Activated naive CD4-positive, alpha-beta T cell treated with anti-CD3 and anti-CD28 coated beads, Interleukin-2, amount 50 U/mL, for 16 hours (primary cell): ENCODE measurements at places on chromosomes 1 and 21.

DNA sequence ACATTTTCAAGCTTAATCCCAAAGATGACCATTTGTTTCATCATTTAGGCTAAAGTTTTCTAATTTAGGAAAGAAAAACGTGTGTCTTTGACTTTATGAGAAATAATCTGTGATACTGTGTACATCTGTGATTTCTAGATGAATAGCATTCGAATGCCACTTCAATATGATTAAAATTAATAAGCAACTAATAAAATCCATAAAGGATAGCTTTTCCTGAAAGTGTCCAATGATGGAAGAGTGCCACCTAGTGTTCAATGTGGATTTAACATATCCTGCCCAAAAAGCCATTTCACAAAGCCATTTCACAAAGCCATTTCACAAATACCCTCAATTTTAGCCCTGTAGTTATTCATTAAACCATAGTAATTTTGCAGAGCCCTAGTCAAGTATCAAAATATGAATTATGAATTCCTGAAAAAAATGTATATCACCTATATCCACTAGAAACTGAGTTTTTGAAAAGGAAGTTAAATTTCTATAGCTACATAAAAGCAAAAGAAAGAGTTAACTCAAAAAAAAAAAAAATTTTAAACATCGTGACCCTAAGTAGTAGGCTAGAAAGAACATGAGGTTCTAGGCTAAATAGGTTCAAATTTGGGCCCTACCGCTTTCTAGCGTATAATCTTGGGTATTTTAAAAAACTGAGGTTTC is 19.1 kb downstream of the NME7 start:
- DNase-seq, result no peak

DNA sequence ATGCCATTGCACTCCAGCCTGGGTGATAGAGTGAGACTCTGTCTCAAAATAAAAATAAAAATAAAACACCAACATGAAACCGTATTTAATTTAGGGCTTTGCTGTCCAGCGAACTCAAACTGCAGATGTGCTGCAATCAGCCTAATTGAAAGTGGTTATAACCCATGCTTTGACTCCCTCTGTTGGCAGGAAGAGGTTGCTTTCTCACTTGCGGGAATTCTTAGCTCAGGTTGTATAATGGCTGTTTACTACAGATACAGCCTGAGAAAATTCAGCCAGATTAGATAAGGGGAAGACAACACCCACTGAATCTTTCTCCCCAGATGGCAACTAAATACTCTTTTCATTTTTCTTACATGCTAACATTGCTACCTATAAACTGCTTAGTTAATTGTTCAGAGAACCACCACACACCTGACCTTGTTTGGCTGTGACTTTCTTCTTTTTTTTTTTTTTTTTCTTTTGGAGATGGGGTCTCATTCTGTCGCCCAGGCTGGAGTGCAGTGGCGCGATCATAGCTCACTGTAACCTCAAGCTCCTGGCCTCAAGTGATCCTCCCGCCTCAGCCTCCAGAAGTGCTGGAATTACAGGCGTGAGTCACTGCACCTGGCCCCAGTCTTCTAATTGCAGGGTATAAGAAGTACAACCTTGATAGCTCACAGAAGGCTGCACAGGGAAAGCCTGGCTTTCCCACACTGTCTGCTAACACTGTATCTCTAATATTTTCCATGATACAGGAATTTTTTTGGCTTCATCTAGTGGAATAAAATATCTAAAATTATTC is 34.6 kb downstream of the DNTTIP2 start:
- DNase-seq, result peak; percentile 15

DNA sequence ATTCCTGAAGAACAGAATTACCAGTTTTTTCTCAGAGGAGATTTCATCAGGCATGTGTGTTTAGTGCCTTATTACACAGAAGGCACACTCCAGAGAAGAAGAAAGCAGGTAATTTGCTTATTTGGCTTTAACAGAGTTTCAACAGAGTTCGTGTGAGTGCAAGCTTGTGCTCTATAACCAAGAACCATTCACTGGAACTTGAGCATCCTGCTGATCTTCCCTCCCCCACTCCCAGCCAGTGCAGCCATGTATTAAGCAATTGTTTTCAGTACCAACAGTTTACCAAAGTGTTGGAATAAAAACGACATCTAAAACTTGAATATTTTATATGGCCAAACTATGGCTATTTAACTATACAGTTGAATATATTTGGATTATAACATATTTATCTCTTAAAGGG is 4.3 kb downstream of the MGST3 start:
- no peak for DNase-seq

- no peak for DNase-seq
Observed at GRCh38 chr1:60160141-60160540, 86.6 kb upstream of the C1orf87 start.

GRCh38 chr1:3577300-3577699 is 34.0 kb downstream of the MEGF6 start:
- no peak for DNase-seq

DNA sequence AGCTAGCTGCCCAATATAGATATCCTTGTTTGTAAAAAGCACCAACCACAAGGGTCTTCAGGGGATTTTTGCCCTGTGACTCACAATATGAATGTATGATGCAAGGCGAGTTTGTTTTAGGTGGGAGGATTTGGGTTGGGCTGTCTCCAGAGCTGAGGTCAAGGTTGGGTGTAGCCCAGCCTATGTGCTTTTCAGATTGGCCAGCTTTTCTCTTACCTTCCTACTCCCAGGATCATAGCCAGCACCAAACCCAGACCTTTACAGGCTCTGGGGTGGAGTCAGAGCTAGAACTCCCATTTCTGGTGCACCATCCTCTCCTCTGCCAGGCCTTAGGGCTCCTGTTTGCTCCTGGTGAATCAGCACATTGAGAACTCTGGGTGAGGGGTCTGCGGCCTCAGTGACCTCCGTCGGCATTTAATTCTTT is 55.6 kb upstream of the GCLM start:
- DNase-seq, result no peak

- DNase-seq, result no peak
Observed at GRCh38 chr21:45049714-45050344, 24.6 kb upstream of the ADARB1 start.

DNA sequence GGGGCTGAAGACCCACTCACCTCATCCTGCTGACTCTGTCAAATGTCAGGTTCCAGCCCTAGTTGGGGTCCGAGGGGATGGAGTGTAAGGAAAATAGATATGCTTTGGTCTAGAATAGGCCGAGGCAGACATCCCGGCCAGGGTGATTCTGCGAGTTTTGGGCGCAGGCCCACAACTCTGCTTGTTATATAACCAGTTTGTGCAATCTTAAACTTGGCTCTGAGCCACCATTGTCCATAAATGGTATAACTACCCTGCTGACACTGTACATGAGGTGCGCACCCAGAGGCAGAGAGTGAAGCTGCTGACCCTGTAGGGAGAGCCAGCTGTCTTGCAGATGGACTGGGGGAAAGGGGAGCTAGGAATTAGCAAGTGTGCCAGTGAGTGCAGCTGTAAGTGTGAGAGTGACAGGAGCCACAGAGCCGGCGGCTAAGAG is 1388.8 kb downstream of the AMY1C start:
- no peak for DNase-seq

DNA sequence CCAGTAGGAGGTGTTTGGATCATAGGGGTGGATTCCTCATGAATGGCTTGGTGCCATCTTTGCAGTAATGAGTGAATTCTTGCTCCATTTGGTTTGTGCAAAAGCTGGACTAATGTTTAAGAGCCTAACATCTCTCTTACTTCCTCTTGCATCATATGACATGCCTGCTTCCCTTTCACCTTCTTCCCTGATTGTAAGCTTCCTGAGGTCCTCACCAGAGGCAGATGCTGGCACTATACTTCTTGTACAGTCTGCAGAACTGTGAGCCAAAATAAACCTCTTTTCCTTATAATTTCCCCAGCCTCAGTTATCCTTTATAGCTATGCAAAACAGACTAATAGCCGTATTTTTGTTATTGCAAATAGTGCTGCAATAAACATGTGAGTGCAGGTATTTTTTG is 8.1 kb downstream of the PRSS38 start:
- DNase-seq, result no peak

GRCh38 chr1:153168686-153169085 is 18.0 kb upstream of the SPRR2G start:
- no peak for DNase-seq

- DNase-seq, result peak; percentile 96
Observed at GRCh38 chr1:159780583-159781582, at the start of gene DUSP23. DUSP23 (plus strand) TSS chr1:159780962; CDS start chr1:159781101, 139 bp downstream.

DNA sequence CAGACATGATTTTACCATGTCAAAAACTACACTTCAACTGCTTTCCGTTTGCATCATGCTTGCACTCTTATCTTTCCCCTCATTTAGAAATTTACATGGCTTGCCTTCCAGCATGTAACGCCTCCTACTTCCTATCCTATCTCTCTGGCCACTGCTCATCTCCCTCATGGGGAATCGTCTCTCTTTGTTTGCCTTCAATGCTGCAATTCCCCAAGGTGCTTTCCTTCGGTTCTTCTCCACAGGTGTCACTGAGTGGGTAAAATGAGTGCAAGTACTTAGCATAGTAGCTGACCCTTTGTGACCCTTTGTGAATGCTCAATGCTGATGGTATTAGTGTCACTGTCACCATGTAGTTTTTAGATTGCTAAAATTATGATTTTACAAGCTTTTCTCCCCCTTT is 63.1 kb downstream of the APP start:
- no peak for DNase-seq

- no peak for DNase-seq
Observed at GRCh38 chr1:234942879-234943506, 185.6 kb downstream of the TOMM20 start.

- DNase-seq, result no peak
Observed at GRCh38 chr1:162373541-162374260, 3.0 kb downstream of the SPATA46 start.

GRCh38 chr1:67791261-67791660 is 42.0 kb downstream of the GNG12 start:
- no peak for DNase-seq

- no peak for DNase-seq
Observed at GRCh38 chr21:37449302-37449937, 82.8 kb downstream of the DYRK1A start.

GRCh38 chr1:87513255-87513654 is 184.6 kb downstream of the LMO4 start:
- no peak for DNase-seq

- DNase-seq, result no peak
Observed at GRCh38 chr1:237640011-237640671, 250.6 kb downstream of the ZP4 start.

DNA sequence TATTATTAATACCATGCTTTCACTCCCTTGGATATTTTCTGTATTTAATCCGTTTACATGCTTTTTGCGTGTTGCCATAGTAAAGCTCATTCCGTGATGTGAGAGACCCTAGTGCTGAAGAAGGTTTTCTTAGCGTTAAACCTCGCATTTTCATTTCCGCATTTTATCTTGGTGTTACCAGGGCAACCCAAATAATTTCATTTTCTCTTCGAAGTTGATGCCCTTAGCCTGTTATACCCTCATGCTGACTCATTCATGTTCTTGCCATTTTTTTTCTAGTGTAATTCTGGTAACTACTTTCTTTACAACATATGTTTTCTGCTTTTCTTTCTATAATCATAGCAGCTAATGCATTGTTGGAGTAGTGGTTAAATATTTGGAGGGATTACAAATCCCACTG is 37.2 kb downstream of the LRRC8C start:
- no peak for DNase-seq

DNA sequence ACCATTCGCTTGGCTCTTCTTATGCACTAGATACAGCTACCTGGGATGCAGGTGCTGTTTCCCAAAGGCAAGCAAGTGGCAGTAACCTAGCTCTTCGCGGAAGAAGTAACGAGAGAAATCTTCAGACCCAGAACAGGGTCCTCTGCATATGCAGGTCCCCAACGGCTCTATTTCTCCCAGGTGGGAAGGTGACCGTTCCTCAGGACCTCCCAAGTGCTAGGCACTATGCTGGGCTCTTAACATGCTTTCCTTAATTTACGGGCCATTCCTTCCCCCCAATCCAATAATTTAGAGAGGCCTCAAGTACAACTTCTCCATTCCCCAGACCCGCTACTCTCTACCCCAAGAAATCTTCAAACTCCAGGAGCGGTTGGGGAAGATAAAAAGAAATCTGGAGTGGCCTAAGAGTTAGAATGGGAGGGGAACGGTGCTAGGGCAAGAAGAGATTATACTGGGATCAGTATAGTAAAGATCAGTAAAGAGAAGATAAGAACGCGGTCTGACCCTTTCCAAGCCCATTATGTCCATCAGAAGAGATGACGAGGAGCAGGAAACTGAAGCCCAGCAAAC is 410 bp downstream of the TXNDC12 start:
- no peak for DNase-seq

DNA sequence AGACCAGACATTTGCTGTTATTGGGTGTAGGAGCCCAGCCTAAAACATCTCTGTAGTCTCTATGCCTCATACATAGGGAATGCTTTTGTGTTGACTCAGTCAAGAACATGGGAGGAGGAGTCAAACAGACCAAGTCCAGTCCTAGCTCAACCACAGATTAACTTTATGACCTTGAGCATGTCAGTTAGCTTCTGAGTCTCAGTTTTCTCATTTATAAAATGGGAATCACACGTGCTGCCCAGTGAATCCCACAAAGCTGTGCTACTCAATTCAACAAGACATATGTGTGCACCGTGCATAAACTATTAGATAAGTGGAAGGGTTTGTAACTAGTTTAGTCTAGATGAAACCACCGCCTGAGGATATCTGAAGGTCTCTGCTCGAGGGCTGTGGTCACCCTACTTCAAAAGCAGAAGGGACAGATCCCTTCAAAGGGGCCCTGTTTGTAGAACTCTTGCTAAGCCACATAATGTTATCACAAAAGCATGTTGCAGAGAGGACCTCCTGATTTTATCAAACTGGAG is 109.5 kb upstream of the NFIA start:
- DNase-seq, result no peak

GRCh38 chr21:44730028-44730395 is 18.6 kb upstream of the TSPEAR start:
- DNase-seq, result no peak

GRCh38 chr1:52400131-52400530 is 4.1 kb downstream of the ORC1 start:
- no peak for DNase-seq

DNA sequence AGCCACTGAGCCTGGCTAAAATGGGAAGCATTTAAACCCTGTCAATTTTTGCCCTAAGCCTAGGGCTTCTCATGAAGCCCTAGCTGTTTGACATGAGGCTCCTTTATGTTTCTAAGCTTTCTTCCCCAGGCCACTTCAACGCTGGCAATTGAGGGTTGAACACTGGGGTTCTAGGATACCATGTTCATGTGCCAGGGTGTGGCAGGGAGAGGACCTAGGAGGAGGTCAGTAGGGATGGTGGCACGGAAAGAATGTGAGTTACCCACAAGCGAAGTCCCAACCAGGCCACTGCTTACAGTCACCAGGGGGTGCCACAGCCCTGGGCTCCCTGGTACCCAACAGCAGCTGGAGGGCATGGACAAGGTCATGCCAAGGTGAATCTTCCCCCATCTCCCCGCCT is 90.8 kb upstream of the AJAP1 start:
- no peak for DNase-seq

DNA sequence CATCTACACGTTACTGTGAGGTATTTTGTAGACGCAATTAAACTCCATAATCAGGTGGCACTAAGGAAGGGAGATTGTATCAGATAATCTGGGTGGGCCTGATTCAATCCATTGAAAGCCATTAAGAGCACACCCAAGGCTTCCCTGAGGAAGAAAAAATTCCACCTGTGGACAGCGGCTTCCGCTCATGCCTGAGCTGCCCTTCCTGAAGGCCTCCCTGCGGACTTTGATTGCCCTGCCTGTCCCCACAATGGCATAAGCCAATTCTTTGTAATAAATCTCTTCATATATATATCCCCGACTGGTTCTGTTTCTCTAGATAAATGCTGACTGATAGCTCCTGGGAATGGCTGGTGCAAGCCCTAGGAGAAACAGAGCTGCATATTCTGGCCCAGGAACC is 138.3 kb downstream of the TGFBR3 start:
- DNase-seq, result no peak
